ENCODE measurements at places on chromosomes 2 and 18.

DNA sequence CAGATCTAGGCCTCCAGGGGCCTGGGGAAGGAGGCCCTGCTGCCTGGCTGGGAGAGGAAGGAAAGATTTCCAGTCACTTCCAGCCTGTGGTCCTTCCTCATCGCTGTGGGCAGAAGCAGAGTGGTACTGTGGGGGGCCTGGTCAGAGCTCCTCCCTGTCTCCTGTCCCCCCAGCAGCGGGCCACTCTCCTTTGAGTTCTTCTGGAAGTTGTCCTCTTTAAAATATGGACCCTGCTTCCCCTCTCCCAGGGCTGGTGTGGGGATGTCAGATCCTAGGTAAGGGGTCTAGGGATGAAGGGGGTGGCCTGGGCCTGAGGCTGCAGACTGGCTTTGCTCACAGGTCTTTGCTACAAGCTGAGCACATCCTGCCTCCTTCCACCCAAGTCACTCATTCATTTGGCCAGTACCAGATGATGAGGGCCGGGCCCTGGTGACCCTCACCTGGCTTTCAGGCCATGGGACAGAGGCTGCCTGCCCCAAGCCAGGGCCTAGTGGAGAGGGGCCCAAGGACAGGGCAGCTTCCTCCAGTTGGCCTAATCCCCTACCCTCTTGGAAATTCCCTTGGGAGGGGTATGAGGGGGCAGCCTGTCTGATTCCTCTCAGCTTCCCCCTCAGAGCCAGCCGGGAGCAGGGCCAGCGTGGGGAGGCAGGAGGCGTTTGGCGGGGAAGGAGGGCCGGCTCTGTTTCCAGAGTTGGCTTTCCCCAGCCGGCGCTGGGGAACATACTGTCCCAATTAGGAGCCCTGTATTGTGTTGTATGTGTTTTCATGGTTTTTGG is 231.9 kb downstream of the DYSF start:
- no peak for DNase-seq

DNA sequence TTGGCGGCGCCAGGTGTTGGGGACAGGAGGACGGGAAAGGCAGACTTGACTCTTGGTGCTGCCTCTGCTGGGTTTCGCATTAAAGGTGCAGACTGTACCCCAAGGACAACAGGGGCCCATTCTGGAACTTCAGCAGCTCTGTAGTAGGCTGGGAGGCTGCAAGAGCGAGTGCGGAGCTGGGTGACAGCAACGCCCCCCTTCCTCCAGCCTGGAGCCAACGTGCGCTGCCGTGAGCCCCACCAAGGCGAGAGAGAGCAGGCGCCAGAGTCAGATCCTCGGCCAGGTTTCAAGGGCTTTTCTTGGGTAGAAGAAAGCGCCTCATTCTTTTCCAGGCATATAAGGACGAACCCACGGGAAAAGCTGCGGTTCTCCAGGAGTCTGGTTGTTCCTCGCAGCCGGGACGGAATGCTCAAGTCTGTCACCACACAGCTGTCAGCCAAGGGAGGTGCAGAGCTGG is 1.9 kb downstream of the DOK6 start:
- peak; percentile 61 for DNase-seq

- DNase-seq: no peak
These were observed 24.8 kb downstream of the TACR1 start for GRCh38 chr2:75174519-75174918.

GRCh38 chr2:3036432-3037125 is 341.0 kb downstream of the EIPR1 start:
- no peak for DNase-seq

GRCh38 chr2:28048341-28048740 is 157.8 kb downstream of the BABAM2 start:
- DNase-seq: no peak

DNA sequence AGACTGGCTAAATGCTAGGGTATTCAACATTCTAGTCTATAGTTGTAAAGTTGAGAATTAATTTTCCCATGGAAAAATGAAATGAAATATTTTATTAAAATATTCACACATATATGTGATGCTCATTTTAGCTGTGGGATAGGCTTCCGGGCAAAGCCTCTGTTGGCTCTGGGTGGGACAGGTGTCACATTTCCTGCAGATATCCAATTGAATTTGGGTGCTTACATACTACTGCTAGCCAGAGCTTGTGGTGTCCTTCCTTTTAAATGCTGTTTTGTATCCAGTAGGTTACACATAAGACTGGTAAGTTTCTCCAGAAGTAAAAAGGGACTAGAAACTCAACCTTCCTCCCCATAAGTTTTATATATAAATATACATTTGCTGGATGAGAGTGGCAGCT is 73.8 kb downstream of the RPRM start:
- no peak for DNase-seq
